ENCODE measurements at places on chromosomes 3 and 15.
A peak's percentile ranks its signal among the peaks of the same experiment; 100 is the strongest.

GRCh38 chr15:100681335-100681746 is 79.0 kb downstream of the ASB7 start:
- DNase-seq, result no peak

GRCh38 chr3:54963641-54964040 is 35.8 kb upstream of the LRTM1 start:
- DNase-seq, result no peak

- peak; percentile 97 for DNase-seq
Observed at GRCh38 chr3:40309418-40309924, at the start of gene EIF1B. EIF1B (plus strand) TSS chr3:40309707; CDS start chr3:40309942, 235 bp downstream.

DNA sequence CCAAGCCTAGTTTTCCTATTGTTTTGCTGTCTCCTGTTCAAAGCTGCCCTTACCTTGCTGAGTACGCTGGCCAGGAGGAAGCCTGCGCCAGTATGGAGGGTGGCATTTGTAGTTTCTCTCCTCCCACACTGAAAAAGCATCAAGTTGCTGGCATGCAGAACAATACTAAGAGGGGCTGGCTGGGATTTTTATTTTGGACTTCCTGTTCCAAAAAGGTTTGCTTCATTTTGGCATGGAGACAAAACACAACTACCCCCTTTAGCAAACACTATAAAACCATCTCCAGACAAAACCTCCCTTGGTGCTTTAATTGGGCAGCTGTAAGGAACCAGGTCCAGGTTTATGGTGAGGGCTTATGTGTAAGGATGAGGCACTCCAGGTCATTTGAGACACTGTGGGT is 457.6 kb downstream of the PDCD6IP start:
- DNase-seq, result no peak

DNA sequence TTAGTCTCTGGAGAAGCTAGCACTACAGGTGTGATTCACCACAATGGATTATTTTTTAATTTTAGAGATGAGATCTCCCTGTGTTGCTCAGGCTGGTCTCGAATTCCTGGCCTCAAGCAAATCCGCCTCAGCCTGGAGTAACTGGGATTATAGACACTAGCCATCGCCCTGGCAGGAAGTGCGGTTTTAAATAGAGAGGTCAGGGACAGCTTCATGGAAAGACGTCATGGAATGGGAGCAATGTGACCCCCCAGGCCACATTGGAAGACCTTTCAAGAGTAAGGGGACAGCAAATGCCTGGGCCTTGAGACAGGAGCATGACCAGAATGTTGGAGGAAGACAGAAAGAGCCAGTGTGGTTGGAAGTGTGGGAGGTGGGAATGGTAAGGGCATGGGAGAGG is 2.2 kb upstream of the ISG20 start:
- no peak for DNase-seq

GRCh38 chr3:9866639-9867038 is 13.4 kb downstream of the CIDEC start:
- DNase-seq, result no peak

DNA sequence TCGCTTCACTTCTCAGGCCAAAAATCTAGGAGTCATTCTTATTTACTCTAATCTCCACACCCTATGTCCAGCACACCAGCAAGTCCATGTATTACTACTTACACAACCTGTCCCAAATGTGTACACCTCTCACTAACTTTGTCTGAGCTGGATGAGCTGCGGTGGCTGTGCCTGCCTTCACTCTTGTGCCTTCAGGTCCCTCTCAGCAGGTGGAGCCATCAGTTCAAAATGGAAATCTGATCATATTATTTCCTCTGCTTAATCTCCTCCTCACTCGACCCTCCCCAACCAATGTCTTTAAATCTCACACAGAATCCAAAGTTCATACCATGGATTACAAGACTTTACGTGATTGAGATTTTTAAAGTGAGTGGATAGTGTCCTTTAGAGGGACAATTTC is 82.8 kb downstream of the SSR3 start:
- DNase-seq, result no peak

- DNase-seq, result no peak
Observed at GRCh38 chr3:128004661-128005060, 47.6 kb upstream of the SEC61A1 start.

DNA sequence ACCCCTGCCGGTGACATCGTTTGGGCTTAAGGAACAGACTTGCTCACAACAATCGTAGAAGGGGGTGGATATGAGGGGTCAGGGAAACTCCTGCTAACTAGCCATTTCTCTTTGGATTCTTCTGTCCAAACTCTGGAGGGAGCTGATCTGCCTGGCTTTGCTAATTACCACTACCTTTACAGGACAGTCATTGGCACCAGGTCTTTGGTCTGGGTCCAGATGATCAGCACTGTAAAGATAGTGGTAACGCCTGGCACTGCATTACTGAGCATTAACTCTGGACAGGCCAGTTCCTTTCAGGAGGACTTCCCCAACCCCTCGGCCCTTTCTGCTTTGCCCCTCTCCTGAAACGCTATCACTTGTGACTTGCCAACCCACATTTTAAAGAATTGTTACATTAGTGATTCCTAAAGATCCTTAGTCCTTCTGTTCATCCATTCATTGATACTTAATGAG is 788 bp downstream of the UQCC5 start:
- DNase-seq, result no peak

DNA sequence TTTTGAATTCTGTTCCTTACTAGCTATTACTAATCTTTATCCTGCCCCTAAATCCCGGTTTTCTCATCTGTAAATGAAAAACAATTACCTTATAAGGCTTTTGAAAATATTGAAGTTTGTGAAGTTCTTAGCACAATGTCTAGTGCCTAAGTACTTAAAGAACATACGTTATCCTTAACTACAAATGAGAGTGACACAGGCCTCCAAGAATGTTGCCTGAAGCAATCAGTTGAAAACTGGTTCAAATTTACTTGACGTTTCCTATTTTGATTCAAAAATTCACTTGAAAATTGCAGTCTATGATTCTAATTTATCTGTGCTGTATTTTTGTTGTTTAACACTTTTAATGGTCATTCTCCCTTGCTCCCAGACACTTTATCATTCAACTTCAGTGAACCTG is 3.2 kb downstream of the SENP7 start:
- DNase-seq, result no peak

GRCh38 chr3:13251166-13251903 is 168.8 kb downstream of the NUP210 start:
- no peak for DNase-seq

GRCh38 chr15:51075364-51075763 is 19.3 kb downstream of the TNFAIP8L3 start:
- no peak for DNase-seq

GRCh38 chr3:36524560-36524959 is 144.3 kb downstream of the STAC start:
- DNase-seq, result no peak

DNA sequence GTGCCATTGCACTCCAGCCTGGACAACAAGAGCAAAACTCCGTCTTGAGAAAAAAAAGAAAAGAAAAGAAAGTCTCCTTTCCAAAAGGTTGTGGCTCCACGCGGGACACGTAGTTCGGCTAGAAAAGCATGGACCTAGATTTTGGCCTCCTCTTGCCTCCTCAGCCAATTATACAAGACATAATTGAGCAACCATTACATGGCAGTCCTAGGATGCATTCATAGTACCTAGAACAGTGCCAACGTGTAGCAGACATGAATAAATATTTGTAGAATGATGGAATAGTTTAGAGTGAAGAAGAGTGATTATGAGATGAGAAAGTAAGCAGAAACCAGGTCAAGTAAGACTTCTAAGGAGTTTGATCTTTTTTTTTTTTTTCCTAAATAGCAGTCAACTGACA is 112.5 kb downstream of the ZNF609 start:
- DNase-seq, result no peak

DNA sequence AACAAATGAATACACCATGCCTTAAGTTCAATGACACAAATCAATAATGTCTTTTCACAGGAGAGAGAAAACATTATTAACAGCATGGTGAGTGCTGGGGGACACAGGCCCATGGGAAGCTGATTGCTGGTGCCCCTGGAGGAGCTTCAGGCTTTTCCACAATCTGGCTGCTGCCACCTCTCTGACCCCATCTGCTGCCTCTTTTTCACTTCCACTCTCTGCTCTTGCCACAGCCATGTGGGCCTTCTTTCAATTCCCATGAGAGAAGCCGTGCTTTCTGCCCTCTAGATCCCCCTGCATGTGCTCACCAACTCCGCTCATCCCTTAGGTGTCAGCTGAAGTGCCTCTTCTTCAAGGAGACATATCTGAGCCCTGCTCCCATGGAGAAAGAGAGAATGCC is 21.0 kb upstream of the CTXND1 start:
- DNase-seq, result no peak

GRCh38 chr3:50204804-50205412 is at the start of gene SLC38A3:
SLC38A3 (plus strand) TSS chr3:50205271; CDS start chr3:50214200, 8,929 bp downstream.
- DNase-seq, result peak; percentile 77

DNA sequence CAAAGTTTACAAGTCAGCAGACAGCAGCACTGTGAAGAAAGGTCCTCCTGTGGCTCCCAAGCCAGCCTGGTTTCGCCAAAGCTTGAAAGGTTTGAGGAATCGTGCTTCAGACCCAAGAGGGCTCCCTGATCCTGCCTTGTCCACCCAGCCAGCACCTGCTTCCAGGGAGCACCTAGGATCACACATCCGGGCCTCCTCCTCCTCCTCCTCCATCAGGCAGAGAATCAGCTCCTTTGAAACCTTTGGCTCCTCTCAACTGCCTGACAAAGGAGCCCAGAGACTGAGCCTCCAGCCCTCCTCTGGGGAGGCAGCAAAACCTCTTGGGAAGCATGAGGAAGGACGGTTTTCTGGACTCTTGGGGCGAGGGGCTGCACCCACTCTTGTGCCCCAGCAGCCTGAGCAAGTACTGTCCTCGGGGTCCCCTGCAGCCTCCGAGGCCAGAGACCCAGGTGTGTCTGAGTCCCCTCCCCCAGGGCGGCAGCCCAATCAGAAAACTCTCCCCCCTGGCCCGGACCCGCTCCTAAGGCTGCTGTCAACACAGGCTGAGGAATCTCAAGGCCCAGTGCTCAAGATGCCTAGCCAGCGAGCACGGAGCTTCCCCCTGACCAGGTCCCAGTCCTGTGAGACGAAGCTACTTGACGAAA is 24.2 kb downstream of the STARD5 start:
- no peak for DNase-seq

DNA sequence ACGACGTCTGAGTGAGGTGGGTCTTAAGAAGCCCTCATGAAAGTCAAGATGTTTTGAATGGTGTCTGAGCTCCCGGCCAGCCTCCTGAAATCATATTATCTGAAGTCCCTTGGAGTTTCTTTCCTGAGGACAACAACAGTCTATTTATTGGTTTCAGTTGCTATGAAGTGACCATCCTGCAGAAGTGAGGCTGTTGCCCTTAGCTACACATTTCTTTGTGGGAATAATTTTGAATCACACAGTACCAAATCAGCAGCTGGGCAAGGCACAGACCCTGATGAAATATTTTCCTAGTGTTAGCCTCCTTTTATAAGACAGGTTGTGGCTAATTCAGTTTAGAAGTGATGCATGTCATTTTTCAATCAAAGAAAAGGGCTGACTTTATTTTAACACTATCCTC is 220.7 kb upstream of the AZI2 start:
- no peak for DNase-seq

GRCh38 chr3:177665122-177665808 is 468.0 kb upstream of the TBL1XR1 start:
- DNase-seq, result no peak

- DNase-seq, result no peak
Observed at GRCh38 chr3:56796202-56796601, 5.5 kb downstream of the ARHGEF3 start.

- DNase-seq, result no peak
Observed at GRCh38 chr3:183392186-183393034, 36.0 kb downstream of the MCF2L2 start.

DNA sequence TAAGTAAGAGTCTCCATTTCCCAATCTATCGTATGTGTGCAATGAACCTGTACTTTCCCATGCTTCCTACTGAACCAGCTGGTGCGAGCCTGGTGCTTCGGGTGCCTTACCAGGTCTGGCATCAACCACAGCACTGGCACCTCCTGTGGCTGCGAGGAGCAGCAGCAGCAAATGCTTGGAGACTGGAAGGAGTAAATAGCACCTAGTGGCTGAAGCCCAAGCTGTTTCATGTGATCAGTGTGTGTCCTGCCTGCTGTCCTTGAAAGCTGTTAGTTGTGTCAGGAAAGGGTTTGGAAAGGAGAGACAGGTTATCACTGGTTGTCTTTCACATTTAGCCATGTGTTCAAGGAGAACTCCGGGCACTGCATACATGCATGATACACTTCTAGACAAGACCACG is 31.8 kb downstream of the PCOLCE2 start:
- peak; percentile 76 for DNase-seq

GRCh38 chr15:48644827-48645557 is 517 bp downstream of the FBN1 start:
- DNase-seq, result peak; percentile 66

DNA sequence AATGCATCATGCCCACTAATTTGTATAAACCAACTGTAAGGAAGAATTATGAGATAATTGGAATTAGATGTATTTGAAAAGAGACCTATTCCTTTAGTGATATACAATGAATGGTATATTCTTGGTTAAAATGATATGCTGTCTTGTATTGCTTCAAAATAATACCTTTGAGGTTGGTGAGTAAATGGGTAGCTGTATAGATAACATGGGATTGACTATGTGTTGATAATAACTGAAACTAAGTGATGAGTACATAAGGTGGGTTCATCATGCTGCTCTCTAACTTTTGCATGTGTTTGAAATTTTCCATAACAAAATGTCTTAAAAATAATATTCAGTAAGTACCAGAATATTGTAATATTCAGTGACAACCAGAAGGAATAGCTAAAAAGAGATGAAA is 272.6 kb upstream of the ZPLD1 start:
- DNase-seq, result no peak

DNA sequence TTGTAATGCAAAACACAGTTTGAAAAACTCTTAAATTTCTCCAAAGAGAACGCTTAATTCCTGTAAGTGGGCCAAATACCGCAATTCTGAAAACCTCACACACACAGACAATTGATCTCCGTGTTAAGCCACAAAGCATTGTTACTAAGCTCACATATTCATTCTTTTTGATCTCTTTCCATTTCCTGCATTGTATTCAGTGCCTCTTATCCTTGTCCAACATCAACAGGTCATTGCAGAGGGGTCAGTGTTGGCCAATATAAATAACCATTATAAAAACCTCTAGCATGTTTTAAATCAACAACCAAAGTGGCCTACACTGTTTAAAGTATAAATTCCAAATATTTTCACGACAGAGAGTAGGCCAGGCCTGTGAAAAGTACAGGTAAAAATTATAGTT is 171.1 kb downstream of the PDZRN3 start:
- DNase-seq, result no peak

DNA sequence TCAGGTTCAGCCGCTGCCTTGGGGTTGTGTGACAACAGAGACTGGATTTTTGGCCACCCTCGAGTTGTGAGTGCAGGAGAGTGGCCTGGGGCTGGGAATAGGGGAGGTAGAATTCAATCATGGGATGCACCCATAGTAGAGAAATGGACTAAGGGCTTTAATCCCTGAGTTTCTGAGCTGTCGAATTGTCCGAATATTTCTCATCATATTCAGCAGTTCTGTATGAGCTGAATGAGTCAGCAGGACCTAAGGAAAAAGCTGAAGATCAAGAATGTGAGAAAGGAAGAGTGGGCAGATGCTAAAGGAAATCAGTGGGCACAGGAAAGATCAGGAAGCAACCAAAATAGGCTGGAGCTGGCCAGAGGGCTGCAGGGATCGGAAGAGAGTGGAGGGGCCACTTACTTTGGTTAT is 44.4 kb upstream of the SACM1L start:
- DNase-seq, result no peak

- no peak for DNase-seq
Observed at GRCh38 chr3:41176596-41176995, 22.7 kb upstream of the CTNNB1 start.

GRCh38 chr3:152836269-152836668 is 1.3 kb downstream of the P2RY1 start:
- DNase-seq, result no peak
